ENCODE measurements at places on chromosomes 6 and 20. TPM values are rescaled to one million over a fixed set of nuclear protein-coding genes. Genes with fewer than 3 reads are reported as not detected.

Gene OR2H1
- not detected for total RNA-seq

Gene FOXF2
- 1.2 TPM for total RNA-seq

DNA sequence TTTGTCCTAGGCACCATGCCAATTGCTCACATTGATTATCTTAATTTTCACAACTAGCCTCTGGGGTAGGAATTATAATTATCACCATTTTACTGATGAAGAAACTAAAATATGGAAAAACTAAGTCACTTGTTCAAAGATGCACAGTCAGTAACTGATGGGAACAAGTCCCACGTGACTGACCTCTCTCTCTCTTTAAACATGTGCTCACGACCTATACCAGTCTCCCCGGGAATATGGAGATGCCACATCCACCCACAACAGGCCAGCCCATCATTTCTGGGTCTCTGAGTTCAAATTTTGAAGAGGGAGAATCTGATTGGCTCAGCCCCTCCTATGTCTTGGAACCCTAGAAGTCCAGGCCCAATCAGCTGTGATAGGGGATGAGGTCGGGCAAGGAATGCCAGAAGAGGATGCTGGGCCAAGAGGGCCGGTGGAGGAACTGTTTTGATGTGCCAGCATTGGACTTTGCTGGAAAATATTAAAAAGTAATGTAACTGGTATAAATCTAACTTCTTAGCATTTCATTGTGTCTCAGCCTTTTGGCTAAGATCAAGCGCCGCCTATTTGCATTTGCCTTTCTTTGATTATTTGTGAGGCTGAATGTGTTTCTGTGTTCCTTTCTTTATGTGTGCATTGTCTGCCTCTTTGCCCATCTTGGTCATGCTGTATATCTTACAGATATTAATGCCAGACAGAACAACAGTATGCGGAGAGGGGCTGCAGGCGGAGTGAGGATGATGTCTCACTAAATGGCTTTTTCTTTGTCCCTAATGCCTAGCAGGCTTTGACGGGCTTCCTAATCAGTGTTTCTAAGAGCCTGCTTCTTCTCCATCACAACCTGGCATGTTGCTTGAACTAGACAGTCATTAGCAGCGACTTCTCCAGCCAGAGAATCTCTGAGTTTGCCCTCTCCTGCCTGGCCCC is 126.6 kb downstream of the VEGFA start:
- DNase-seq, result no peak

GRCh38 chr6:88238901-88239300 is 72.8 kb upstream of the CNR1 start:
- no peak for DNase-seq

Gene CHRNA4
- 7.8 TPM for total RNA-seq

DNA sequence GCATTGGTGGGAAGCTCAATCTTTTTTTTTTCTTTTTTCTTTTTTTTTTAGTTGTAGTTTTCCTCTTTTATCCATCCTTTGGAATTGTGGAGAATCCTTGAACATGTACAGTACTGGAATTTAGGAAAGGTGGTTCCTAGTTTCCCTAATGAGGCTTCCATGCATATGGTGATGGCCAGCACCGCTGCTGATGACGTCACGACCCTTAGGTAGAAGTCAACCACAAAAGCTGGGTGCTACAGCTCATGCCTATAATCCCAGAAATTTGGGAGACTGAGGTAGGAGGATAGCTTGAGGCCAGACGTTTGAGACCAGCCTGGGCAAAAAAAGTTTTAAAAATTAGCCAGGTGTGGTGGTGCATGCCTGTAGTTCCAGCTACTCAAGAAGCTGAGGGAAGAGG is 79.3 kb upstream of the SOX4 start:
- no peak for DNase-seq

GRCh38 chr6:13848522-13849150 is 34.3 kb upstream of the MCUR1 start:
- no peak for DNase-seq

Gene SLC17A1
- total RNA-seq, result not detected

Gene BACH2
- total RNA-seq, result 65.4 TPM

GRCh38 chr6:48067148-48067712 is 43.8 kb downstream of the PTCHD4 start:
- DNase-seq, result no peak

Gene CDH4
- 22.3 TPM for total RNA-seq

Gene RIPPLY2
- total RNA-seq, result 12.9 TPM

Gene MCM3
- total RNA-seq, result 15.0 TPM

DNA sequence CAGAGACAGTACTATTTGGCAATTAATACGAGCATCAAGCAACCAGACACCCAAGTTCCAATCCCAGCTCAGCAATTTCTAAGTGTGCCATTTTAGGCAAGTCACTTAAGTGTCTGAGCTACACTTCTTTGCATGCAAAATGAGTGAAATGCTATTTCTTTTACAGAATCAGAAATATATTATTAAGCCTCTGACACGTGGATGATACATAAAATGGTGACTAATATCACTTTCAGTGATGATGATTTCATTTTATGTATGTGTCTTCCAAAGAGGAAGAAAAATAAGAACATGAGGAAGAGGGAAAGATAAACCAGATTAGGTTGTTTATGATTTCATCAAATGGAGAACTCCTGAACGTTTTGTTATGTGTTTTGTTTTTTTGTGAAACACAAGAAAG is 158.6 kb downstream of the TSHZ2 start:
- DNase-seq, result no peak

DNA sequence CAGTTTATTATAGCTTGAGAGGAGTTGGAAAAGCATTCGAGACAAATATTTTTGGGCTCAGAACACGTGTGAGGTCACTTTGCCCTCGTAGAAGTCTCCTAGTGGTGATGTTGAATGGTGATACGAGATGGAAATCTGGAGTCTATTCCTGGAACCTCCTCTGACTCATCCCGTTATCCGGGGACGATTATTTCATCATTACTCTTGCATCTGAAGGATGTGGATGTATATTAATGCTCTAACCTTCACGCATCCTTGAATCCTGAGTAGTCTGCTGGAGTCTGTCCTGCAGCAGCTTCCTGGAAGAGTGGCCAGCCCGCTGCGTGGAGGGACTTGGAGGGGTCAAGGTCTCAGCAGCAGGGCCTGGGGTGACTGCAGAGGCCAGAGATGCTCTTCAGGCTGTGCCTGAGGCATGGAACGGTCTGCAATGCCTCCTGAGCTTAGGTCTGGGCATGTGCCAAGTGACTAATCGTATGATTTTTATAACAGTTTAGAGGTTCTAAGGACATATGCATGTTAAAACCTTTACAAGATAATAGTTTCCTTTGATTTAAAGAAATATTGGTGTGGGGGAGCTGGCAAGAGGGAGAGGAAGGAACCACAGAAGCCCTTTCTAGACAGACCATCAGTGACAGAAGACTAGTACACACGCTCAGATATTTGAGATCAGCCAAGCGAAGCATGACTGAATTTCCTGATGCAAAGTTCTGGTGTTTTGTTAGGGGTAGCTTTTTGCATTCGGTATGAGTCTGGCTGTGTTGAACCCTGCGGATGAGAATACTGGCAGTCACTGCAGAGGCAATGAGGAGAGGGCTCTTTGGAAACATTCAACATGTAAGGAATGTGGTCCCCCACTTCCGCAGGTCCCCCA is 400.2 kb downstream of the QKI start:
- DNase-seq, result no peak

- DNase-seq, result no peak
Measured at GRCh38 chr6:32215617-32216016, 8.2 kb downstream of the NOTCH4 start.
